Mesendoderm (in vitro differentiated cells): ENCODE measurements at places on chromosomes 16 and 17.

GRCh38 chr17:71472809-71473789 lies 647.7 kb upstream of the SOX9 start:
- H3K4me1 ChIP-seq = no peaks in the 10 kb centered on the region
- H3K27me3 ChIP-seq = no peaks in the 10 kb centered on the region
- DNase-seq = peak; percentile 81

DNA sequence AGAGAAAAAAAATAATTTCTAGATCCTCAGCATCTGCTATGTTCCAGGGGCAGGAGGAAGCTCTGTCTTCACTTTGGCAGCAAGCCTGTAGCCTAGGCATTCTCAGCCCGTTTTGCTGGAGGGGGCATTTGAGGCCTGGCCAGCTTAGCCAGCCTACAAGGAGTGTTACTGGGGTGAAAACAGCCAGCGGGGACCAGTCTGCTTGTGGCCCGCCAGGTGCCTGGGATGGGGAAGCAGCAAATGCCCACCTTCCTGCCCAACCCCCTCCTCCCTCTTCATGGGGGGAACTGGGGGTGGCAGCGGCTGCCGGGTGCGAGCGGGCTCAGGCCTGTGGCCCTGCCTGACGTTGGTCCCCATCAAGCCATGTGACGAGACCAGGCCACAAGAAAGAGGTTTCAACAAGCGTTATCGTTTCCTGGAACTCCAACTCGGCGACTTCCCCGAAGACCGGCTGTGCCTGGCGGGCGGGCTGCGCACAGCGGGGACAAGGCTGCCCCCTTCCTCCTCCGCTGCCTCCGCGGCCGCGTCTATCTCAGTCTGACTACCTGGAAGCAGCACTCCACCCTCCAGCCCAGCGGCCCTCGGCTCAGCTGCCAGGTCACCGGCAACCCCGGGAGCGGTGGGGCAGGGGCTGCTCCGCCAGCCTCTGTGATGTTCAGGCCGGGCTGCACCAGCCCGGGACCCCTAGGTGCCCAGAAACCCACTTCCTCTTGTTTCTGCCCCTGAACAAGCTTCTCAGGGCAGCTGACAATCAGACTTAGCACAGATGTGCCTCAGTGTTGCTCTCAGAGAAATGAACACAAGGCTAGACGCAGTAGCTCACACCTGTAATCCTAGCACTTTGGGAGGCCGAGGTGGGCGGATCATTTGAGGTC lies 22.9 kb downstream of the SOCS1 start:
- no peaks in the 10 kb centered on the region for H3K36me3 ChIP-seq
- H3K27me3 ChIP-seq = no peaks in the 10 kb centered on the region
- H3K4me3 ChIP-seq = no peak overlapping the region
- H3K4me1 ChIP-seq = no peaks in the 10 kb centered on the region
- DNase-seq = peak; percentile 35
- no peak overlapping the region for H3K27ac ChIP-seq

- no peaks in the 10 kb centered on the region for H3K36me3 ChIP-seq
- peak; percentile 40 for DNase-seq
- H3K27me3 ChIP-seq = no peaks in the 10 kb centered on the region
- no peak overlapping the region for H3K4me3 ChIP-seq
Measured at GRCh38 chr16:61590577-61590976, 445.7 kb downstream of the CDH8 start.

GRCh38 chr16:89476811-89477261 lies 13.5 kb downstream of the ANKRD11 start:
- no peak overlapping the region for H3K4me3 ChIP-seq
- peaks cover 21% of the 10 kb centered on the region for H3K4me1 ChIP-seq
- H3K27ac ChIP-seq = no peak overlapping the region
- no peaks in the 10 kb centered on the region for H3K27me3 ChIP-seq
- no peak for DNase-seq

GRCh38 chr16:35910409-35910808 lies 2451.0 kb downstream of the TP53TG3F start:
- H3K27ac ChIP-seq = no peak overlapping the region
- no peaks in the 10 kb centered on the region for H3K4me1 ChIP-seq
- DNase-seq = no peak
- H3K4me3 ChIP-seq = no peak overlapping the region
- no peaks in the 10 kb centered on the region for H3K36me3 ChIP-seq

GRCh38 chr17:8952191-8952590 lies 13.3 kb downstream of the PIK3R5 start:
- no peak overlapping the region for H3K27ac ChIP-seq
- no peak for DNase-seq
- H3K36me3 ChIP-seq = no peaks in the 10 kb centered on the region

DNA sequence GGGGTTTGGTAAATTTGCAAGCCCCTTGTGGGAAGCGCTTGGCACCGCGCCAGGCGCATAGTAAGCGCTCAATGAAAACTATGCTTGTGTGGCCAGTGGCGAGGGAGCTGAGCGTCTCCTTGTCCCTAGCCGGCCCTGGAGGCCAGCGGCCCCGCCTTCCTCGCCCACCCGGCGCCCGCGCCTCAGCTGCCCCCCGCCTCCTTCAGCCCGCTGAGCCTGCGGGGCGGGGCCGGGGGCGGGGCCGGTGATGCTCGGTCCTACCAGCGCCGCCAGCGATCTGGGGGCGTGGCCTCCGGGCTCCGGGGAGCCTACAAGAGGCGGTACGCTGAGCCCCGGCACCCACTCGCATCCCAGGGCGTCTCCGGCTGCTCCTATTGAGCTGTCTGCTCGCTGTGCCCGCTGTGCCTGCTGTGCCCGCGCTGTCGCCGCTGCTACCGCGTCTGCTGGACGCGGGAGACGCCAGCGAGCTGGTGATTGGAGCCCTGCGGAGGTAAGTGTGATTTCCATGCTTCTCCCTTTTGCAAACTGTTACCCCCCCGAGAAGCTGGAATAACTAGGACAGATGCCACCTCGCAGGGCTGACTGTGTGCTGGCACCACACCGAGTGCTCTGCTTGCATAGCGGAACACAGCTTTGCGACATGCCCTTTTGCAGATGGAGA lies at the start of gene CRISPLD2:
Gene CRISPLD2, plus strand, starts transcription at position 342 of the 661 bp plus-strand sequence. CDS start 18,511 bp downstream, outside the sequence.
- H3K4me3 ChIP-seq = peak within 1 kb of the TSS; percentile 29
- DNase-seq = peak; percentile 92

DNA sequence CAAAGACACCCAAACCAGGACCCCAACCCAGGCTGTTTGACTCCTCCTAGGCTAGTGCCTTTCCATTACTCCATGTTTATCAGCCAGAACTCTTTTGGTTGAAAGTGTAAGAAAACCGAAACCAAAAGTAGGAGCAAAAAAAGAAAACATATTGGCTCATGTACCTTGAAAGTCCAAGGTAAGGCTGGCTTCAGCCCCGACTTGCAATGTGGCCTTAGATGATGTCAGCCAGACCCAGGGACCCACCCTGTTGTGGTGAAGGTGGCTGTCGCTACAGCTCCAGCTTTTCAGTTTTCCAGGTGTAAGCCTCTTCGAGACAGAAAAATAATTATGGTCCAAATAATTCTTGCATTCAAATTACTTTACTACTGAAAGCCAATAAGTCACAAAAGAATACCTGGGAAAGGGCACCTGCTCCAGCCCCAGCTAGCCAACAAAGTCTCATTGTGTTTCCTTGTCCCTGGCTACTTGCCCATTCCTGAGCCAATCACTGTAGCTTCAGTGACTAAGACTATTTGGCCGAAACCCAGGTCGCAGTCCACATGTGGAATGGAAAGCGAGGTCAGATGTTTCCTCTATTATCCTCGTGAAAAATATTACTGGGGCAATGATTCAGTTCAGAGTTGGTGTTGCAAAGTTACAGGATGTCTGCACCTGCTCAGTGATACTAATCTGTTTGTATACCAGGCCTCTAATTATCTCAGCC lies 20.7 kb downstream of the DNAH9 start:
- H3K27ac ChIP-seq = no peak overlapping the region
- no peaks in the 10 kb centered on the region for H3K27me3 ChIP-seq
- no peak overlapping the region for H3K4me3 ChIP-seq
- no peaks in the 10 kb centered on the region for H3K4me1 ChIP-seq
- no peaks in the 10 kb centered on the region for H3K36me3 ChIP-seq
- DNase-seq = no peak

GRCh38 chr17:56031636-56032035 lies 121.6 kb upstream of the ANKFN1 start:
- no peak for DNase-seq
- no peak overlapping the region for H3K4me3 ChIP-seq
- H3K36me3 ChIP-seq = no peaks in the 10 kb centered on the region
- H3K27ac ChIP-seq = no peak overlapping the region

GRCh38 chr17:61464130-61464842 lies 12.1 kb downstream of the TBX4 start:
- H3K36me3 ChIP-seq = no peaks in the 10 kb centered on the region
- H3K4me3 ChIP-seq = no peak overlapping the region
- H3K27me3 ChIP-seq = peaks cover 23% of the 10 kb centered on the region
- no peak for DNase-seq

DNA sequence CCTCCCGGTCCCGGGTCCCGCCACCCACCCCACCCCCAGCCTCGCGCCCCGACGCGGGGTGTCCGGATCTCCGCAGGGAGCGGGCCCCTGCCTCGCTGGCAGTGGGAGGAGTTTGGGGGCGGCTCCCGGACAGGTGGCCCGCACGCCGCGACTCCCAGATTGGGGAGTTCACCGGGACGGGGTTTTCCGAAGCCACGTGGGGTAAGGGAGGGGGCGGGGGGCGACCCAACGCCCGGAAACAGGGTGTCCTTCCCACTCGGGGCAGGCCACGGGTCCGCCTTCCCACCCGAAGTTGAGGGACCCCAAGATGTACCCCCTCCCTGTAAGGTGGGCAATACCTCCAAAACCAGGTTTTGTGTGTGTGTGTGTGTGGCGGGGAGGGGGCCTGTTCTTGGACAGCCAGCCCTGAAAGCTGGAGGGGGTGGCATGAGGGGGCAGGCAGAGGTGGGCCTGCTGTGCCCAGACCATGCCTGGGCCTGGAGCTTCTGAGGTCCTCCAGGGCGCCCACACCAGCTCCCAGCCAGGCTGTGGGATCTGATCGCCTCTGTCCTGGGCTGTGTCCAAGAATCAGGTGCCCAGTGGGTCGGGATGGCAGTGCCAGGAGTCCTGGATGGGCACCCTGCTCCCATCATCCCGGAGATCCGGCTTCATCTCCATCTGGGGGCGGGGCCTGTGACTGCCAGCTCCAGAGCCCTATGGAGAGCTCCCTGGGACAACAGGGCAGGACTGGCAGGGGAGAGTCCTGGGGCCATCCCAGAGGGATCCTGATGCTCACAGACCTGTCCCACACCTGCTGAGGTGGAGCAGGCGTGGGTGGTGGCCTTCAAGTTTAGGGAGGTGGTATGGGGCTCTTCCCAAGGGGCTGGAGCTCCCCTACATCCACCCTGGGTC lies 767 bp downstream of the SYNGR2 start:
- H3K27me3 ChIP-seq = no peaks in the 10 kb centered on the region
- H3K36me3 ChIP-seq = peaks cover 1% of the 10 kb centered on the region
- peaks cover 2% of the 10 kb centered on the region for H3K4me1 ChIP-seq
- no peak overlapping the region for H3K27ac ChIP-seq
- peak; percentile 67 for DNase-seq

GRCh38 chr17:609232-609810 lies 105.3 kb downstream of the VPS53 start:
- no peak overlapping the region for H3K4me3 ChIP-seq
- DNase-seq = no peak
- no peaks in the 10 kb centered on the region for H3K4me1 ChIP-seq
- H3K36me3 ChIP-seq = no peaks in the 10 kb centered on the region
- H3K27me3 ChIP-seq = no peaks in the 10 kb centered on the region

DNA sequence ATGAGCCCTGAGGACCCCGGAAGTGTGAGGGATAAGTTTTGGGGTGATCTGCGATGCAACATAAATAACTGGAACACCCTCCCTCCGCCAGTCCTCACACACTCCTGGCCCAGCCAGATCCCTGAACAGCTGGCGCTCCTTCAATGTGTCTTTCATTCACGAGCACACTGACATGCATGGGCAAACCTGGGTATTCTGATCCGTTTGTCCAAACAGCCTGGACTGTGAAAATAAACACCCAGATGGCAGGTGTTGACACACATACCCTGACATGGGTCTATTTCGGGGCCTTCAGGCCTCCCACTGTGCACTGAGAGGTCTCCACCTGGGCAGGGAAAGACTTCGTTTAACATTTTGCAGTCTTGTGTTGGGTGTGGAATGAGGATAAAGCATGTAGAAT lies 3.0 kb upstream of the CPNE2 start:
- H3K4me3 ChIP-seq = no peak overlapping the region
- no peak overlapping the region for H3K27ac ChIP-seq
- H3K27me3 ChIP-seq = no peaks in the 10 kb centered on the region
- no peaks in the 10 kb centered on the region for H3K36me3 ChIP-seq

DNA sequence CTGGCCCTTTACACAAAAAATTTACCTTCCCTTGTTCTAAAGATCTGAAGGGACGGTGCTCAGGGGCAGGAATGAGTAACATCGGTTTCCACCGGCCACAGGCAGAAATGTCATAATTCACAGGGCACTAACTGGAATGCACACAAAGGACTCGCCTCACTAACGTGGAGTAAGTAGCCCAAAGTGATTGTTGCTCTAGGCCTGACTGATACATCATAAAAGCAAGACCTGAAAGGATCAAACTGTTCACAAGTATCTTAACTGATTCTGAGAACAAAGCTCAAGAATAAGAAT lies 8.9 kb upstream of the TCF25 start:
- H3K4me1 ChIP-seq = no peaks in the 10 kb centered on the region
- no peak overlapping the region for H3K4me3 ChIP-seq

- no peak for DNase-seq
- H3K27ac ChIP-seq = no peak overlapping the region
- no peak overlapping the region for H3K4me3 ChIP-seq
- H3K4me1 ChIP-seq = peaks cover 27% of the 10 kb centered on the region
- no peaks in the 10 kb centered on the region for H3K27me3 ChIP-seq
- no peaks in the 10 kb centered on the region for H3K36me3 ChIP-seq
Measured at GRCh38 chr16:85580684-85581083, 32.4 kb upstream of the GSE1 start.

DNA sequence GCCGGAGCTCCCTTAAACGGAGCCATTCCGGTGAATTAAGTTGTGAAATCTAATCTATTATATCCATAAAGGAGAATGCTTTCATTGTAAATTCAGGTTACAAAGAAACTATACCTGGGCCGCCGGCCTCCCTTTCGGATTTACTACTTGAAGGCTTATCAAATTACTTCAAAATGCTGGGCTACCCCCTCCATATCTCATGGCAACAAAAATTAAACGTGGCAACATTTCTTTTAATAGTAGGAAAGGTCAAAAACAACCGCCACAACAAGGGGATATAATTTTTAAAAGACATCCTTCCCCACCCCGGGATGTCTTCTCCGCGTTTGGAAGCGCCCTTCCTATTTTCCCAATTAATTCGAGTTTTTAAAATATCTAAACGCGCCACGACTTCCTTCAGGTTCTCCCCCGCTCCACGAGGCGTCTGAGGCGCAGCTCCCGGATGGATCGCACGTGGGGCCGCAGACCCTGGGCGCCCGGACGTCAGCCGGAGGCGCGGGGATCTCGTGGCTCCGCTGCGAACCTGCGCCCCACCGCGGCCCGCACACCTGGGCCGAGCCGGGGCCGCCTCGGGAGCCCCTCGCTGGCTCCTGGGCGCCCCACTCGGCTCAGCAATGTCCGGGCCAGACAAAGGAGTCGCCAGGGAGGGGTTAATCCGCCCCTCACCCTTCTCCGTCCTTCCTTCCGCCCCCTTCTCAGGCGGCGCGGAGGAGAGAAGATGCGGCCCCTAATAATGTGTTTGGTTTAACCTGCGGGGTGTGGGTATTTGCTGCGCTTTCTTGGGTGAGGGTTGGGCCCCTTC lies 47.4 kb upstream of the SLC38A10 start:
- H3K27me3 ChIP-seq = peaks cover 3% of the 10 kb centered on the region
- H3K4me1 ChIP-seq = peaks cover 14% of the 10 kb centered on the region
- no peaks in the 10 kb centered on the region for H3K36me3 ChIP-seq
- peak overlapping the region; percentile 99 for H3K27ac ChIP-seq
